ENCODE measurements at places on chromosomes 5 and 9.

GRCh38 chr5:158414780-158415179 is 555.8 kb upstream of the CLINT1 start:
- no peak for DNase-seq

- no peak for DNase-seq
Measured at GRCh38 chr5:68729678-68730077, 364.1 kb upstream of the SLC30A5 start.

GRCh38 chr5:38448568-38449350 is 107.7 kb downstream of the LIFR start:
- no peak for DNase-seq

DNA sequence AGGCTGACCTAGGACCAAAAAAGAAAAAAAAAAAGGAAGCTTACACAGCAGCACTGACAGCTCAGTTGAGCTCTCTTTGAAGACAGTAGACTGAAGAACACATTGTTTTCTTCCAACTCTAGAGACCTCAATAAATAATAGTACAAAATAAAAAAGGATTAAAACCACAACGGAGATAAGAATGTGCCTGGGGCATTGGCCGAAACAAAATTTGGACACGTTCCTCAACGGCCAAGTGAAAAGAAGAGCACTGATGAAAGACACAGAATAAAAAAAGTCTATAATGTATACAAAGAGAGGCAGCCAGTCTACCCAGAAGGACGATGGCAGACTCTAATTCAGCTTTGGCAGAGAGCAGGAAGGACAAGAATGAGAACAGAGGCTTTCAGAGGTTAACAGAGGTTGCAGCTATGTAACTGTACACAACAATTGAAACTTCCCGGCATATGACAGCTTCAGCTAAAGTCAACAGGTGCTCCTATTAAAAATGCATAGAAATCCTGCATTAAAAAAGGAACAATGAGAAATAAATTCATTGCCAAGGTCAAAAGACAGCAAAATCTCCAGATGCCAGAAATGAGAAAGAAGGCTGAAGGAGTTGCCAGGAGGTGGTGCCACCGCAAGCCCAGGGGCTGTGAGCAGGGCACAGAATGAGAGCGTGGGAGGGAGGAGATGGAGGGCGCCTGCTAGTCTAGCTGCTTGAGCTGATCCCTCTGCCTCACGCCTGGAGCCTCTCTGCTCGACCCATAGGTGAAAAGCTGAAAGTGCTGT is 113.9 kb downstream of the DCP2 start:
- no peak for DNase-seq

DNA sequence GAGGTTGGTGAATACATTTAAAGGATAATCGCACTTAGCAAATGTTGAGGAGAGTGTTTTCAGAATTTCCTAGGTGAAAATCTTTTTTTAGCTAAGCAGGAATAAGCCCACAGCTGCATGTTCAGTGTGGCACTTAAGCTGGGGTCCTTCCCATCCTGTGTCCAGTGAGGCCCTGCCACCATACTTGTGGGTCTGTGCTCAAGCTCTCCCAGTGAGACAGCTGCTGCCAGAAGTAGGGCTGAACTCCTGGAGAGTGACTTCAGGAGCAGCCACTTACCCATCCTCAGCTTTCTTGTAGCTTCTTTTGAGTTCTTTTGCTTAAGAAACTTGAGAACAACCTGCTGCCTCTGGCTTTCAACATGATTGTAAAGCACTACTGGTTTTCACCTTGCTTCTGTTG is 110.0 kb upstream of the DHFR start:
- no peak for DNase-seq

DNA sequence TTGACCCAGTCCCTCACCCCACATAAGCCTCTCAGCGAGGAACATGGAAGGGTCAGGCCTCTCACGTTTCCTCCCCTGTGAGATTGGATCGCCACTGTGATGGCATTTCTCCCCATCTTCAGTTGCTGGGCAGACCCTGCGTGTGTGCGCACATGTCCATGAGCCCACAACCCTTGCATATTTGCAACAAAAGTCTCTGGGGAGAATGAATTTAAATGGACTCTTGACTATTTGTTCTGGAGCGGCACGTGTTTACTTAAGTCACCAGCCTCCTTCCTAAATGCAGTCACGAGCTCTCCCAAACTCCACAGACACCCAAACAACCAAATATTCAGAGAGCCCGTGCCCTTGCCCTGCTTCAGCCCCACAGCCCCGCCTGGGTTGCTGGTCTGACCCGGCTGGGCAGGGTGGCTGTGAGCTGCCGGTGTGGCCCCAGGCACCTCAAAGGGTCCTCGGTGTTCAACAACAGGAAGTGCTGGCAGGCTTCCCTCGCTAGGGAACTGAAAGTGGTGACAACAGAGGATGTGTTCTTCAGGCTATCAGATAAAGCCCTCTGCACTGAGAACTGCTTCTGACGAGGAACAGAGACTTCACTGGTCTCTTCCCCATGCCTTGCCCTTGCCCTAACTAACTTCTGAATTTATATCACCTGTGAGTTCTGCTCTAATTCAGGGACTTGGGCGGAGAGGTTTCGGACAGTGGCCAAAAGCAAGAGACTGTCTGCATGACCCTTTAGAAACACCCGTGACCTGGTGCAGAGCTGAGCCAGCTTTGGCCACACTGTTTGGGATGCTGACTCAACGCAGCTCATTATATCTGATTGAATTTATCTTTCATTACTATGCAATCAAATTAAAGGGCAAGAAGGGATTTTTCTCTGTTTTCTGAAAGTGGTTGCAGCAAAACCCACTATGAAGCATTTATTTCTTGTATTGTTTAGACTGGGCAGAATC is 19.2 kb upstream of the CD180 start:
- DNase-seq, result peak; percentile 81

GRCh38 chr9:137879566-137880150 is 2.1 kb downstream of the CACNA1B start:
- no peak for DNase-seq
